Effector memory CD4-positive, alpha-beta T cell (primary cell): ENCODE measurements at places on chromosomes 1 and 21.

DNA sequence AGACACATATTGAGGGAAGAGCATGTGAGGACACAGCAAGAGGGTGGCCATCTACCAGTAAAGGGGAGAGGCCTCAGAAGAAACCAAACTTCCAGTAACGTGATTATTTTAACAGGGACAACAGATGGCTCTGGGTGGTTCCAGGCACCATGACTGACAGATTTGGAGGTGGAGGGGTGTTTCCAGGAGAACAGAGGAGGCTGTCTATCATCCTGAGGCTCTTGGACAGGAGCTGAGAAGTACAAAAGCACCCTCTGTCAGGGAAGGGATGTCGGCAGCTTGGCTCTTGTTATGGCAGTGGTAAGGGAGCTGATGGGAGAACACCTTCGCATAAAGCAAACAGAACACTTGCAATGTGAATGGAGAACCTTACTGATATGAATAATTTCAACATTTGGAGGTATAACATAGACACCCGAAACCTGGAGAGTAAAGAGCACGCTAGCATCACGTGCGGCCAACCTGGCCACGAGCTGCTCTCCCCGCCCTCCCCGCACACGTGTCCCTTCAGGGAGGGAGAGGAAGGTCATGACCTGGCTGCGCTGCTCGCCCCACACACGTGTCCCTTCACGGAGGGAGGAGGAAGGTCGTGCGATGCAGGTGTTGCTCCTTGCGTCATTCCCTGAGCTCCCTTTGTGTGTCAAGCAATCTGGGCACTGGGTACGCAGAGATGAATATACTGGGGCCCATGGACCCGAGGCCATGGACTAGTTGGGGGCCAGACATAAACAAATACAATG lies 37.5 kb upstream of the NLRP3 start:
- no peaks in the 10 kb centered on the region for H3K4me1 ChIP-seq
- H3K27ac ChIP-seq: no peak overlapping the region
- DNase-seq: no peak
- no peaks in the 10 kb centered on the region for H3K36me3 ChIP-seq
- no peaks in the 10 kb centered on the region for H3K27me3 ChIP-seq

DNA sequence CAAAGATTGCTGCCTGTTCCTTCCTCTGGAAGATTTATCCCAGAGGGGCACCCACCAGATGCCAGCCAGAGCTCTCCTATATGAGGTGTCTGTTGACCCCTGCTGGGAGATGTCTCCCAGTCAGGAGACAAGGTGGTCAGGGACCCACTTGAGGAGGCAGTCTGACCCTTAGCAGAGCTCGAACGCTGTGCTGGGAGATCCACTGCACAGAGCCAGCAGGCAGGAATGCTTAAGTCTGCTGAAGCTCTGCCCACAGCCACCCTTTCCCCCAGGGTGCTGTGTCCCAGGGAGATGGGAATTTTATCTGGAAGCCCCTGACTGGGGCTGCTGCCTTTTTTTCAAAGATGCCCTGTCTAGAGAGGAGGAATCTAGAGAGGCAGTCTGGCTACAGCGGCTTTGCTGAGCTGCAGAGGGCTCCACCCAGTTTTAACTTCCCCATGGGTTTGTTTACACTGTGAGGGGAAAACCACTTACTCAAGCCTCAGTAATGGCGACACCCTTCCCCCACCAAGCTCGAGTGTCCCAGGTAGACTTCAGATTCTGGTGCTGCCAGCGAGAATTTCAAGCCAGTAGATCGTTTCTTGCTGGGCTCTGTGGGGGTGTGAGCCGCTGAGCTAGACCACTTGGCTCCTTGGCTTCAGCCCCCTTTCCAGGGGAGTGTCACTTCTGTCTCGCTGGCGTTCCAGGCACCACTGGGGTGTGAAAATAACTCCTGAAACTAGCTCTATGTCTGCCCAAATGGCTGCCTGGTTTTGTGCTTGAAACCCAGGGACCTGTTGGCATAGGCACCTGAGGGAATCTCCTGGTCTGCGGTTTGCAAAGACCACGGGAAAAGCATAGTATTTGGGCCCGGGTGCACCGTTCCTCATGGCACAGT lies 51.1 kb upstream of the PDC start:
- no peaks in the 10 kb centered on the region for H3K36me3 ChIP-seq
- H3K27ac ChIP-seq: no peak overlapping the region
- no peaks in the 10 kb centered on the region for H3K4me1 ChIP-seq

GRCh38 chr1:121417325-121417923 lies 232.6 kb downstream of the SRGAP2C start:
- no peaks in the 10 kb centered on the region for H3K27me3 ChIP-seq
- H3K36me3 ChIP-seq: no peaks in the 10 kb centered on the region
- no peak for DNase-seq
- no peak overlapping the region for H3K27ac ChIP-seq
- H3K4me1 ChIP-seq: no peaks in the 10 kb centered on the region

DNA sequence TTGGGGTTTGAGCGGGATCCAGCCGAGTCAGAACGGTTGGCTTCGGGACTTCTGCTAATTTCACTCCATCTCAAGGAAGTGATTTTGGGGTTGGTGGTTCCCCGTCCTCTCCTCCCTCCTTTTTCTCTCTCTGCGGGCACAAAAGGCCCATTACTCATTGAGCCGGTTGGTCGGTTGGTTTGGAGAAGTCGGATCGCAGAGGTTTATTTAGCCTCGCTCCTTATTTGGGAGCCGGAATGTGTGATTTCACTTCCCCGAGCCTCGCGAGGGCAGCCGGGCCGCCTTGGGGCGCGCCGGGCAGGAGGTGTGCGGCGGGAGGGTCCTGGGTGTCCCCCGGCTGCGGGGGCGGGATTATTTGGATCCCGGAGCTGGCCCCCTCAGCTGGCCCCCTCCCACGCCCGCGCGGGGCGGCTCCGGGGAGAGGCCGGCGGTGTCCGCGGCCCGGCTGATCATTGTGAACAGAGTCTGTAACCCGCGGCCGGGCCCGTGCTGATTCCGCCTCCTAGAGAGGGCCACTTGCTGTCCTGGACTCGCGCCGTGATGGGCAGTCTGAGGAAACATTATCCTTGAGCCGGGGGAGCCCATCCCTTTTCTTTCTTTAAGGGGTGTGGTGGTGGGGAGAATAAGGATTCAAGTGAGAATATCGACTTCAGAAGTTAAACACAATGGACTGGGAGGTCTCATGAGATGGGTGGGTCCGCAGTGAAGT lies 1.2 kb downstream of the MAPKAPK2 start:
- peak overlapping the region; percentile 85 for H3K27ac ChIP-seq
- peaks cover 18% of the 10 kb centered on the region for H3K4me1 ChIP-seq
- H3K4me3 ChIP-seq: peak overlapping the region; percentile 91
- H3K36me3 ChIP-seq: no peaks in the 10 kb centered on the region
- peaks cover 4% of the 10 kb centered on the region for H3K27me3 ChIP-seq

GRCh38 chr1:47683401-47683800 lies 245.6 kb downstream of the FOXD2 start:
- no peaks in the 10 kb centered on the region for H3K4me1 ChIP-seq
- no peak overlapping the region for H3K4me3 ChIP-seq
- no peaks in the 10 kb centered on the region for H3K27me3 ChIP-seq
- no peaks in the 10 kb centered on the region for H3K36me3 ChIP-seq
- no peak for DNase-seq

DNA sequence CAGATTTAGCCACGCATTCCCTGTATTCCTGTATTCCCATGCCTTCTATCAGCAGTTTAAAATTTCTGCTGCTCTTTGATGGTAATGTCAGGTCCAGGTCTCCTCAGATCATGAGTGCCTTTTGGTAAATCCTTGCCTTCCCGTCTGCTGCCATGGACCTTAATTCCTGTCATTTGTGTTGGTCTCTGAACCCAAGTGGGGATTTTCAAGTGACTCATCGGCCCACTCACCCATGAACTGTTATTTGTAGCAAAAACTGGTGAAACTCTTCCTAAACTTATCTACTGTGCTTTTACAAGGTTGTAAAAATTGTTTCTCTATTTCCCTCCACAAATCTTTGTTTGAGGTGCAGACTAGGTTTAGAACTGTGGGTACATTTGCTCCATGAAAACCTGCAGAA lies 47.4 kb downstream of the ACTN2 start:
- H3K27ac ChIP-seq: no peak overlapping the region
- no peak overlapping the region for H3K4me3 ChIP-seq
- no peaks in the 10 kb centered on the region for H3K27me3 ChIP-seq
- no peaks in the 10 kb centered on the region for H3K36me3 ChIP-seq

DNA sequence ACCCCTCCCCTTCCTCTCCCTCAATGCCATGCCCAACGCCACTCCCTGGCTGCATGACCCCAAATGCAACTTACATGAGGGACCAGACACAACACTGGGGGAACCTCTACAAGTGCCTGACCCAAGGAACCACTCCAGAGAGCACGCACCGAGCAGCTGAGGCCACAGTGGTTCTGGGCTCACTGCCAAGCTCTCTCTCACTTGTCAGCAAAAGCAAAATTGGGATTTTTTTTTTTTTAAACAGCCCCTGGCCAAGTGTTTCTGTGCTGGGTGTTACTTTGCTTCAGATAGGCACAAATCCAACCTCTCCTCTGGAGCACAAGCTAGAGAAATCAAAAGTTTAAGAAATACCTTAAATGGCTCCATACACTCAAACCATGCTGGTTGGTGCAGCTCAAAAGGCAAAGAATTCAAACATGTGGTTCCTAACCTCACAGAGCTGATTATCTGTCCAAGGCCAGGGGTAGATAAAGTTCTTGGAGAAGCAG lies 363.0 kb downstream of the SETD4 start:
- H3K4me3 ChIP-seq: no peak overlapping the region
- no peaks in the 10 kb centered on the region for H3K36me3 ChIP-seq

GRCh38 chr1:81432059-81432458 lies 368.7 kb upstream of the ADGRL2 start:
- no peak overlapping the region for H3K4me3 ChIP-seq
- H3K4me1 ChIP-seq: no peaks in the 10 kb centered on the region
- no peak overlapping the region for H3K27ac ChIP-seq
- no peak for DNase-seq

DNA sequence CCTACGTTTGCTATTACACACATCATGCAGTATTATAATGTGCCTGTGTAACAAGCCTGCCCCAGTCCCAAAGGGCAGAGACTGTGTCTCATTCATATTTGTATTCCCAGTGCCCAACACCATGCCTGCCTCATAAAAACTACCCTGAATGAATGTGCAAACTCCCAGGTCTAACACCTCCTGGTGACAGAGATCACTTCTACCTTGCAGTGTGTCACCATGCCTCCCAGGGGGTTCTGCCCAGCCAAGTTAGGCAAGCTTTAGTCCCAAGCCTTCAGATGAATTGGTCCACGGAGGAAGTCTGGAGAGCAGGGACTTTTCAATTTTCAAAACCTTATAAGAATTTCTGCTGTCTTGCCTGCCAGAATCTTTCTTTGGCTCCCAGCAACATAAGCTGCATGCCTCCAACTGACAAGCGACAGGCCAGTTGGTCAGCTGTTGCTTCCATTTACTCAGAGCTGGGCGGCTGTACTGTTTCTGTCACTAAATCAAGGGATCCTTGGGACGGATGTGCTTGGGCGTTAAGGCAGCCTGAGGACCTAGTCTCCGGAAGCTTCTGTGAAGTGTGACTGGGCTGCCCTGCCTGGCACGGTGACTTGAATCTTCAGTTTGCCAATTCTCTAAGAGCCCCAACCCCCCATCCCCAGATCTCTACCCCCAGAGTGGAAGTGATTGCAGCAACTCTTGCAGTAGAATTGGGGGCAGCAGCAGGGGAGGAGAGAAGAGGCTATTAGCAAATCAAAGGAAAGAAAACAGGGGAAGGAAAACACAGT lies 1.2 kb downstream of the RXRG start:
- H3K27ac ChIP-seq: no peak overlapping the region
- no peak for DNase-seq
- peaks cover 4% of the 10 kb centered on the region for H3K4me1 ChIP-seq
- H3K27me3 ChIP-seq: peaks cover 22% of the 10 kb centered on the region
- H3K4me3 ChIP-seq: no peak overlapping the region

GRCh38 chr1:177800400-177801088 lies 169.3 kb downstream of the SEC16B start:
- H3K4me1 ChIP-seq: no peaks in the 10 kb centered on the region
- no peak for DNase-seq
- H3K27me3 ChIP-seq: no peaks in the 10 kb centered on the region
- no peaks in the 10 kb centered on the region for H3K36me3 ChIP-seq

DNA sequence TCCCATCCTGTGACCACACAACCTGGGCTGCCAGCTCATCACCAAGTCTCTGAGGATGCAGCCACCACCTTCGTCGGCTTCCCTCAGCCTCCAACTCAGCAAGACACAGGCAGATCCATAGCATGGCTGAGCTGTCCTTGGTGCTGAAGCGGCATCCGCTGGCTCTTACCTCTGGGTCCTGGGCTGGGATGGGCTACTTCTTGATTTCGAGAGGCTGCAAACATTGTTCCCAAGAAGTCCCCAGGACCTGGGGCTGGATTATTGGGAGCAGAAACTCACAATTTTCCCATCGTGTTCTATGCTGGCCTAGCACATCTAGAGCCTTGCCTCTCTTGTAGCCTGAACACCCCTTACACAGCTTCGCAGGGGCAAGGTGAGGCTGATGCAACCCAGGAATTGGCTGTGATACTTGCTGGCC lies 24.9 kb upstream of the C1QA start:
- H3K27ac ChIP-seq: no peak overlapping the region
- H3K4me1 ChIP-seq: no peaks in the 10 kb centered on the region
- peaks cover 10% of the 10 kb centered on the region for H3K27me3 ChIP-seq
- no peaks in the 10 kb centered on the region for H3K36me3 ChIP-seq
- H3K4me3 ChIP-seq: no peak overlapping the region

DNA sequence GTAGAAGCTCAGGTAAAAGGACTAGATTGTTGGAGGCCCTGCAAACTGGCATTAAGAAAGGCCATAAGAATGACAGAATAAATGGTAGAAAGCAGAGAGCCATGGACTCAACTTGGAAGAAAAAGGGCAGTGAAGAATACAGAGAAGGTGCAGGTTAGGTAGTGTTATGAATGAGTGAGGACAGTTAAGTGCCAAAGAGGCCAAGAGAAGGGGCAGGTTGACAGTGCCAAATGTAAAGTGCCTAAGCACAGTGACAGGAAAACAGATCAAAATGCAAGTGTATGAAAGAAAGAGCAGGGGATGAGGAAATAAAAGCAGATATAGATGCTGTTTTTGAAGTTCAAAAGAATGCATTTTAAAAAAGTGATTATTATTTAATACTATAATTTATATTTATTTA lies 43.7 kb downstream of the INTS7 start:
- peaks cover 2% of the 10 kb centered on the region for H3K36me3 ChIP-seq
- no peak for DNase-seq
- no peak overlapping the region for H3K27ac ChIP-seq

- no peak for DNase-seq
- no peak overlapping the region for H3K4me3 ChIP-seq
- H3K27ac ChIP-seq: no peak overlapping the region
- H3K27me3 ChIP-seq: no peaks in the 10 kb centered on the region
Measured at GRCh38 chr1:3756394-3756793, 4.1 kb downstream of the CCDC27 start.

GRCh38 chr1:85581802-85582686 lies 1.5 kb downstream of the CCN1 start:
- H3K4me1 ChIP-seq: peaks cover 11% of the 10 kb centered on the region
- H3K36me3 ChIP-seq: no peaks in the 10 kb centered on the region
- no peak overlapping the region for H3K27ac ChIP-seq
- H3K4me3 ChIP-seq: no peak overlapping the region
- DNase-seq: no peak
- H3K27me3 ChIP-seq: peaks cover 19% of the 10 kb centered on the region
